ENCODE measurements at places on chromosomes 3 and 15. TPM values are rescaled to one million over a fixed set of nuclear protein-coding genes. Genes with fewer than 3 reads are reported as not detected.

- H3K4me1 ChIP-seq, result no peaks in the 10 kb centered on the region
- H3K27me3 ChIP-seq, result no peaks in the 10 kb centered on the region
- no peak for DNase-seq
- no peak overlapping the region for H3K27ac ChIP-seq
- H3K4me3 ChIP-seq, result no peak overlapping the region
Observed at GRCh38 chr3:53808496-53808895, 37.7 kb downstream of the CHDH start.

The GOLGA8J gene
- polyA plus RNA-seq, result not detected

The PPP1R14D gene
- not detected for polyA plus RNA-seq

- no peaks in the 10 kb centered on the region for H3K27me3 ChIP-seq
- peak; percentile 90 for DNase-seq
- H3K36me3 ChIP-seq, result no peaks in the 10 kb centered on the region
- H3K4me3 ChIP-seq, result no peak overlapping the region
- no peak overlapping the region for H3K27ac ChIP-seq
Observed at GRCh38 chr3:184786280-184786941, 25.6 kb upstream of the VPS8 start.

GRCh38 chr3:162338514-162338913 is 841.9 kb downstream of the OTOL1 start:
- no peaks in the 10 kb centered on the region for H3K4me1 ChIP-seq
- no peaks in the 10 kb centered on the region for H3K36me3 ChIP-seq
- H3K27ac ChIP-seq, result no peak overlapping the region
- no peaks in the 10 kb centered on the region for H3K27me3 ChIP-seq
- no peak overlapping the region for H3K4me3 ChIP-seq

- no peak overlapping the region for H3K4me3 ChIP-seq
- no peak overlapping the region for H3K27ac ChIP-seq
- H3K4me1 ChIP-seq, result no peaks in the 10 kb centered on the region
- no peaks in the 10 kb centered on the region for H3K27me3 ChIP-seq
- H3K36me3 ChIP-seq, result no peaks in the 10 kb centered on the region
- DNase-seq, result no peak
Observed at GRCh38 chr3:70583682-70584081, 271.2 kb upstream of the MDFIC2 start.

The ZMYND10 gene
- polyA plus RNA-seq, result 31.4 TPM

- DNase-seq, result no peak
- no peak overlapping the region for H3K4me3 ChIP-seq
- H3K27ac ChIP-seq, result no peak overlapping the region
- H3K4me1 ChIP-seq, result no peaks in the 10 kb centered on the region
- H3K27me3 ChIP-seq, result no peaks in the 10 kb centered on the region
Observed at GRCh38 chr15:76663529-76663928, 241.6 kb downstream of the SCAPER start.

GRCh38 chr3:14492948-14493881 is 46.9 kb downstream of the GRIP2 start:
- H3K4me3 ChIP-seq, result no peak overlapping the region
- DNase-seq, result peak; percentile 10
- H3K36me3 ChIP-seq, result peaks cover 4% of the 10 kb centered on the region

GRCh38 chr3:196889844-196890708 is 22.4 kb downstream of the SENP5 start:
- H3K4me1 ChIP-seq, result no peaks in the 10 kb centered on the region
- H3K27ac ChIP-seq, result no peak overlapping the region
- no peak overlapping the region for H3K4me3 ChIP-seq
- peaks cover 8% of the 10 kb centered on the region for H3K36me3 ChIP-seq
- no peaks in the 10 kb centered on the region for H3K27me3 ChIP-seq

DNA sequence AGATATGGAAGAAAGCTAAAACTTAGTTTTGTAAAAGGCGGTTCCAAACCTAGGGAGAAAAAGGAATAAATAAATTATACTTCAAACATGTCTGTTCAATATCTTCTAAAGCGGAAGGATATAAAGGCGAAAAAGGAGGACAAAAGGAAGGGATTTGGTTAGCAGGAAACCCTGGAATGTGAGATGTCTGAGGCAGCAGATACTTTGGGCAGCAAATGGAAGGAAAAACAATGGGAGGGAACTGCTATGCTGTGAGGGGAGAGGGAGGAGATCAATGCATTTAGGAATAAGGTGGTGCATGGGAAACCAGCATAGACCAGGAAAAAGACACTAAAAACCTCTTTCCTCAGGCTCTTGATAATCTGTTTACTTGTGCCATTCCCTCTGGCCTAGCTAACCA is 120.8 kb downstream of the DNAH12 start:
- no peak overlapping the region for H3K4me3 ChIP-seq
- H3K36me3 ChIP-seq, result no peaks in the 10 kb centered on the region
- no peaks in the 10 kb centered on the region for H3K27me3 ChIP-seq
- DNase-seq, result no peak
- H3K27ac ChIP-seq, result no peak overlapping the region
- H3K4me1 ChIP-seq, result no peaks in the 10 kb centered on the region

DNA sequence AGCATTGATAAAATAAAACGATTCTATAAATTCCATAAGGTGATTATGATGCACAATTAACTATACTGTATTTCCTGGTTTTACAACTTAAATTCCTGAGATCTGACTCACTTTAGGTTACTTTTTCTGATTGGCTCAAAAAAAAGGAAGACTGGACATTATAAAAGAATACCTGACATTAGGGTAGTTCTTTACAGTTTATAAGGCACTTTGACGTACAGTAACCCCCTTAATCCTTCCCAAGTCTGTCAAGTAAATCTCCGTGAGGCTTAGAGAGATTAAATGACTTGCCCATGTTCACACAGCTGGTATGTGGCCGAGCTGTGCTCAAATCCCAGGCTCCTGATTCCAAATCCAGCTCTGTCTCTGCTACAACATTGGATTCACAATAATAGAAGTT is 1.0 kb upstream of the SLTM start:
- H3K4me1 ChIP-seq, result no peaks in the 10 kb centered on the region
- peak overlapping the region; percentile 100 for H3K27ac ChIP-seq
- H3K4me3 ChIP-seq, result no peak overlapping the region
- no peaks in the 10 kb centered on the region for H3K27me3 ChIP-seq
- DNase-seq, result no peak
- no peaks in the 10 kb centered on the region for H3K36me3 ChIP-seq

DNA sequence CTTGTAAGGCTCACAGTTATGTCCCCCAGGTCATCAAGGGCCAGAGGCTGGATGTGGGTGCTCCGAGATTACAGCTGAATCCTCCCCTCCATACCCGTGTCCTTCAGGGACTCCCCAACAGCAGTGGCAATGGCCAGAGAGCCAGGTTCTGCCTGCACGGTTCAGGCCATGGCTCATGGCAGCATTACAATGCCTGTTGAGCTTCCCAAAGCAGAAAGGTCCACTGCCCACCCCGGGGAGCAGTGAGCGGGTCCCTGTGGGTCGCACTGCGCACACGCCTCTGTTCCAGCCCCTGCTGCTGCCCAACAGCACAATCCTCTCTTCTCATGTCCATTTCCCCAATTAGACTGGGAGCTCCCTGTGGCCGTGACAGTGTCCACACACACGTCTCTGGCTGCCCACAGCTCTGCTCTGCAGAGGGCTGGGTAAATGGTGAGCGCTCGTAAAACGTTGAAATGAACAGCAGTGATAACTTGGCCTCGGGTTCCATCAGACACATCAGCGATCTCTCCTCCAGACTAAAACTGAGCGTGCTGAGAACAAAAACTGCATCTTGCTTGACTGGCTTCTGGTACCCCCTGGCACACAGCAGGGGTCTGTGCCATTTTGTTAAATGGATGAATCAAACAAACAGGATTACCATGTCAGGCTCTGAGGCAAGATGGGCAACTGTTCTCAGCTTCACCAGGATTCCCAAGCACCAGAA is 80.4 kb downstream of the VGLL4 start:
- H3K36me3 ChIP-seq, result peaks cover 30% of the 10 kb centered on the region
- no peak overlapping the region for H3K4me3 ChIP-seq
- H3K27me3 ChIP-seq, result no peaks in the 10 kb centered on the region
- H3K27ac ChIP-seq, result no peak overlapping the region
- H3K4me1 ChIP-seq, result peaks cover 29% of the 10 kb centered on the region
- DNase-seq, result no peak

The CLDN1 gene
- polyA plus RNA-seq, result 12.6 TPM

DNA sequence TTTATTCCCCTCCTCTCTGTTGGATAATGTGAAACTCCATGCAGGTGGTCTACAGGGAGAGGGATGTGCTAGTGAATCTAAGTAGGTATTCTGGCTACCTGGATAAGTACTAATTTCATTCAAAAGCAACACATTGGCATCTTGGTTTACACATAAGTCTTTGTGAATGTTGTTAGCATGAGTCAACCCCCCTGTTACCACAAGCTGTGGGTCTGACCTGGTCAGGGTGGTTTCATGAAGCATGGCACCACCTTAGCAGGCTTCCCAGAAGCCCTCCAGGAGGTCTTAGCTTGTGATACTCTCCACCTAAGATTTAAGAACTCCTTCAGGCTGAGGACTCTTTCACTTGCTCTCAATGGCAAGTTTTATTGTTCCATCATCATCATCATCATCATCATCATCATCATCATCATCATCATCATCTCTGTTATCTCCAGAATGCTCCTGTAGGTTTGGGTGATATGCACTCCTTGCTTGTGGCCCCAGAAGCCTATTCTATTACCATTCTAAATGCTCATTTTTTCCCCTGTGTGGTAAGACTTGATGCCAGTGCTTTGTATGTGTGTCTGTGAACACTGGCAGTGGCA is 62.8 kb downstream of the EPHB1 start:
- no peaks in the 10 kb centered on the region for H3K4me1 ChIP-seq
- no peak overlapping the region for H3K27ac ChIP-seq
- no peaks in the 10 kb centered on the region for H3K36me3 ChIP-seq
- no peaks in the 10 kb centered on the region for H3K27me3 ChIP-seq

The MUC20 gene
- 23.9 TPM for polyA plus RNA-seq

The KBTBD13 gene
- polyA plus RNA-seq, result 0.14 TPM

DNA sequence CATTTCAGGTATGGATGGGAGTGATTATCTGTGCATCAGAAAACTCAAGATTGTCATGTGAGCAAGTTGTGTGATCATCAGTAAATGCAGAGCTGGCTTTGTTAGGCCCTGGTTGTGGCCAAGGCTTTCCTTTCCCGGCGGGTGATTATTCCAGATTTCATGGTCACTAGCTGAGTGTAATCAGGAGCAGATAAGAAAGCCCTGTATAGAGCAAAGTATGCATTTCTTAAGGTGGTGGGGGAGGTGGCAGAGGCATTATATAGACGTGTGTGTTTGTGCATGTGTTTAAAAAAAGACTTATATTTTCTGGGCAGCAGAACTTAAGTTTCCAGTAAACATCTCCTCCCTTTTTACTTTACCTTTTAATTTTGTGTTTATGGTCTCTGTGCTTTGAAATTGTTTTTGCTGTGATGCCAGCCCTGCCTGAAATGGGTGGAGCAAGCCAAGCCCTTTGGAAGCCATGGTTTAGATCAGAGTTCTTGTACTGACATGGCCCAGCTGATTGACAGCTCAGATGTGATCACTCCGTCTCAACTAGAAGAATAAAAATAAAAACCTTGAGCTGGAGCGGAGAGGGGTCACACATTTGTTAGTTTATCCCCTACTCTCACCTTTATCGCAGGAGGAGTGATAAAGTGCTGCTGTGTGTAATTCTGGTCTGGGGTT is 22.2 kb downstream of the SMAD3 start:
- no peak overlapping the region for H3K27ac ChIP-seq
- H3K36me3 ChIP-seq, result no peaks in the 10 kb centered on the region
- no peak for DNase-seq
- no peak overlapping the region for H3K4me3 ChIP-seq
- H3K27me3 ChIP-seq, result no peaks in the 10 kb centered on the region
- H3K4me1 ChIP-seq, result peaks cover 40% of the 10 kb centered on the region

- no peak for DNase-seq
- H3K27me3 ChIP-seq, result peaks cover 12% of the 10 kb centered on the region
- no peak overlapping the region for H3K27ac ChIP-seq
- H3K4me3 ChIP-seq, result no peak overlapping the region
Observed at GRCh38 chr3:53935283-53935901, 43.7 kb upstream of the SELENOK start.

GRCh38 chr3:49476563-49476962 is 6.5 kb downstream of the DAG1 start:
- no peaks in the 10 kb centered on the region for H3K36me3 ChIP-seq
- no peaks in the 10 kb centered on the region for H3K4me1 ChIP-seq
- no peak for DNase-seq

GRCh38 chr3:20236603-20237002 is 50.6 kb upstream of the SGO1 start:
- H3K27ac ChIP-seq, result no peak overlapping the region
- H3K4me1 ChIP-seq, result no peaks in the 10 kb centered on the region
- no peaks in the 10 kb centered on the region for H3K36me3 ChIP-seq
- no peaks in the 10 kb centered on the region for H3K27me3 ChIP-seq
- no peak overlapping the region for H3K4me3 ChIP-seq
- DNase-seq, result no peak

The ADPRH gene
- polyA plus RNA-seq, result 5.4 TPM

The RARB gene
- polyA plus RNA-seq, result 1.5 TPM

- H3K36me3 ChIP-seq, result no peaks in the 10 kb centered on the region
- no peaks in the 10 kb centered on the region for H3K27me3 ChIP-seq
- DNase-seq, result no peak
- H3K4me1 ChIP-seq, result peaks cover 1% of the 10 kb centered on the region
Observed at GRCh38 chr15:69012761-69013364, 1.6 kb upstream of the NOX5 start.

- H3K4me3 ChIP-seq, result no peak overlapping the region
- peaks cover 21% of the 10 kb centered on the region for H3K4me1 ChIP-seq
- no peaks in the 10 kb centered on the region for H3K36me3 ChIP-seq
Observed at GRCh38 chr15:71250936-71251583, 135.8 kb downstream of the THSD4 start.

The CTXN2 gene
- polyA plus RNA-seq, result not detected

- no peak overlapping the region for H3K4me3 ChIP-seq
- no peaks in the 10 kb centered on the region for H3K4me1 ChIP-seq
- no peak overlapping the region for H3K27ac ChIP-seq
Observed at GRCh38 chr3:31248563-31248992, 284.1 kb upstream of the STT3B start.

The ACOX2 gene
- 13.1 TPM for polyA plus RNA-seq

The CNTN3 gene
- 1.0 TPM for polyA plus RNA-seq

DNA sequence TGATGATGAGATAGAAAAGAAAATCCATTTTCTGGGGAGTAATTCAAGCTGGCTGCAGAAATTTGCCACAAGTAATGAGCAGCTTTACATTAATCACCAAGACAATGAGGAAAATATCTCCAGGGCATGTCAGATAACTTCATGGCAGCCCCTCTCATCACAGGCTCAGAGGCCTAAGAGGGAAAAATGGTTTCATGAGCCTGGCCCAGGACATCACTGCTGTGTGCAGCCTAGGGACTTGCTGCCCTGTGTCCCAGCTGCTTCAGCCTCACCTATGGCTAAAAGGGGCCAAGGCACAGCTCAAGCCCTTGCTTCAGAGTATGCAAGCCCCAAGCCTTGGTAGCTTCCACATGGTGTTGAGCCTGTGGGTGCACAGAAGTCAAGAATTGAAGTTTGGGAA is 161.7 kb downstream of the OPA1 start:
- H3K27ac ChIP-seq, result no peak overlapping the region
- H3K27me3 ChIP-seq, result no peaks in the 10 kb centered on the region
- no peak overlapping the region for H3K4me3 ChIP-seq
- H3K36me3 ChIP-seq, result no peaks in the 10 kb centered on the region
- no peaks in the 10 kb centered on the region for H3K4me1 ChIP-seq

Measured in lung (tissue), 17 donors.